ENCODE measurements at places on chromosomes 5 and 9.

DNA sequence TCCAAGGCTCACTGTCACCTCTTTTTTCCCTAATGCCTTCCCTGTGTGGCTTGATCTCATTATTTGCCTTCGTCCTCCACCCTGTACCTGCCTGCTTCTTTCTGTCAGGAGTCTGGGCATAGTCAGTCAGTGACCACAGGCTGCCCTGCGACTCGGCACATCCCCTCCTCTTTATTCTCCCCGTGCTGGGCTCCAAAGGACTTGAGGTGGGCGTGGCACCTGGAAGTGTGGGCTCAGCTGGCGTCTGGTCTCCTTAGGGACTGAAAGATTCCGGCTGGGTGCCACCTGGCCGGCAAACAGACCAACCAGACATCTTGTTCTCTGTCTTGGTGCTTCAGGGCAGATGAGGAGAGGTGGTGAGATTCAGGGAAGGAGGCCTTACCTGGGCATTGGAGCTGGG, 29.6 kb upstream of the PRDM12 start:
- DNase-seq, result no peak

DNA sequence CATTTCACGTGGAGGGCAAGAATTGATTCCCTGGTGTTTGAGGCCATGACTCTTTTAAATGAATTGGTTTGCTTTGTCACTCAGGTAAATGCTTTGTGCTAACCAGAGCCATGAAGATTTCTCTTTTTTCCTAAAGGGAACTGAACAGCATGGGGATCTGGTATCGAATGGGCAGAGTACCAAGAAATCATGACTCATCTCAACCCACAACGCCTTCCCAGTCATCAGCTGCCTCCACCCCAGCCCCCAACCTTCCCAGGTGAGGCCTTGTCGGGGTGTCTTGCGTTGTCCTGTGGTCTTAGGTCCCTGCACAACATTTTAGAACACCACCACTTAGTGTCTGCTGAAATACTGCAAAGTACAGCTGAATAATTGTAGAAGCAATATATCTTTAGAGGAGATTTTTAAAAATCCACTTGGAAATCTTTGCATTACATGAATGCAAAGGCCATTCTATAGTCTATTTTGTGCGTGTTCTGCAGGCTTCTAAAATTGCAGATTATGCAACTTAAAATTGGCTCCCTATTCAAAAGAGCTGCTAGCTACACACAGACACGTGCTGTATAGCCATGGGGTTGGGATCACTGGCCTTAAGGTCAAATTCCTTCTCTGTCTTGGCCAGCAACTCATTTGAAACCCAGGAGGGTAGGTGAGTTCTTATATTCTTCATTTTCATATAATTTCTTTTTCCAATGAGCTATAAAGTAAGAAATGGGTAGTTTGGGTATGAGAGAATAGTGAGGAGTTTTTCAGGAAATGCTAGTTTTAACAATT, 69.0 kb downstream of the MVB12B start:
- DNase-seq, result no peak

- DNase-seq, result peak; percentile 85
These were observed 49.2 kb downstream of the USP20 start for GRCh38 chr9:129884220-129885017.

DNA sequence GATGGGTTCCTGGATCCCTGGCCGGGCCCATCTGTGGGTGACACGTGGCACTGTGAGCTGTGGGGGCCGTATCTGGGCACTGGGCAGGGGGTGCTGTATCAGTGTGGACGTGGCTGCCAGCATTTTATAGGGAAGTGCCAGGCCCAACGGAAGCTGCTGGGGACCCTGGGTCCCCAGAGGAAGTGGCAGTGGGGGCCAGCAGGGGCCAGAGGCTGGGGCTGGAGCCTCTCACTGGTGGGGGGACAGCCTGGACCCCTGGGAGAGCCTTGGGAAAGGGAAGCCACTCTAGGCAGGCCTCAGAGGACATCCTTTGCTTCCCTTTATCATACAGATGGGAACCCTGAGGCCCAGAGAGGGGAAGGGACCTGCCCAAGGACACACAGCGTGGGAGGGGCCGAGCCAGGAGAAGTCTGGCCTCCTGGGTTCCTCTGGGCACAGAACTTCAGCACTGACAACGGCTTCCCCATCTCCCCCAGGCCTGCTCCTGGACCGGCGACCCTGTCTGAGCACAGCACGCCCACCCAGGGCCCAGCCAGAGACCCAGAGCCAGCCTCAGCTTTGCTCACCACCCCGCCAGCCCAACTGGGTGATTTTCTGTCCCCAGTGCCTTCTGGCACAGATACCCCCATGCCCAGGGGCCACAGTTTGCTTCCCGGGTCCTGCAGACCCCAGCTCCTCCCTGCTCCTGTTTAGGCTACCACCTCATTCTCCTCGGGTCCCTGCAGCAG, 15.5 kb upstream of the LAMC3 start:
- peak; percentile 31 for DNase-seq

GRCh38 chr9:1083325-1083913, 33.3 kb downstream of the DMRT2 start:
- DNase-seq, result no peak

DNA sequence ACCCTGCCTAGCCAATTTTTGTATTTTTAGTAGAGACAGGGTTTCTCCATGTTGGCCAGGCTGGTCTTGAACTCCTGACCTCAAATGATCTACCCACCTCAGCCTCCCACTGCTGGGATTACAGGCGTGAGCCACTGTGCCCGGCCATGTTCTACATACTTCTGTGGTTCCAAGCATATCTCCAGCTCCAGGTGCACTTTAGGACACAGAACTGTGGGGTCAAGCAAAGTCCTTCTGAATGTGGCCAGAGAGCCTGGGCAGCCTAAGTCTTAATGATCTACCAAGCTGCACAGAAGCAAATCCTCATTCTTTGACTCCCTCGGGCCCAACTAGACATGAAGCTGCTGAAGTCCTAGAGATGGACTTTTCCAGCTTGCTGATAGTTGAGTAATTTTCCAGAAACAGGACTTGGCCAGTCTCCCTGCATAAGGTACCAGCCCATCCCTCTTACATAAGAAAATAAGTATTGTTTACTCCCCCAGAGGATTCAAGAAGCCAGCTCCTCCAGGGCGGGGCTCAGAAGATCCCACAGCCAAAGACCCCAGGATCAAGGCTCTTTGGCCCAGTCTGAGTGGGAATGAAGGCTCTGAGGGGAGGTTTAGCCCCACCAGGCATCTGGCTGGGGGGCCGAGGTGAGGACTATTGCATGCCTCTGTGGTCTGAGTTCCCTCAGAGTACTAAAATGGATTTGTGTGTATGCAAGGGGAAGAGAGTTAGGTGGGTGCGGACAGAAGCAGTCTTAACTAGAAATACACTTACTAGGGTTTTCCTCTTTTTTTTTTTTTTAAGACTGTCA, 8.7 kb downstream of the CLTB start:
- DNase-seq, result no peak

DNA sequence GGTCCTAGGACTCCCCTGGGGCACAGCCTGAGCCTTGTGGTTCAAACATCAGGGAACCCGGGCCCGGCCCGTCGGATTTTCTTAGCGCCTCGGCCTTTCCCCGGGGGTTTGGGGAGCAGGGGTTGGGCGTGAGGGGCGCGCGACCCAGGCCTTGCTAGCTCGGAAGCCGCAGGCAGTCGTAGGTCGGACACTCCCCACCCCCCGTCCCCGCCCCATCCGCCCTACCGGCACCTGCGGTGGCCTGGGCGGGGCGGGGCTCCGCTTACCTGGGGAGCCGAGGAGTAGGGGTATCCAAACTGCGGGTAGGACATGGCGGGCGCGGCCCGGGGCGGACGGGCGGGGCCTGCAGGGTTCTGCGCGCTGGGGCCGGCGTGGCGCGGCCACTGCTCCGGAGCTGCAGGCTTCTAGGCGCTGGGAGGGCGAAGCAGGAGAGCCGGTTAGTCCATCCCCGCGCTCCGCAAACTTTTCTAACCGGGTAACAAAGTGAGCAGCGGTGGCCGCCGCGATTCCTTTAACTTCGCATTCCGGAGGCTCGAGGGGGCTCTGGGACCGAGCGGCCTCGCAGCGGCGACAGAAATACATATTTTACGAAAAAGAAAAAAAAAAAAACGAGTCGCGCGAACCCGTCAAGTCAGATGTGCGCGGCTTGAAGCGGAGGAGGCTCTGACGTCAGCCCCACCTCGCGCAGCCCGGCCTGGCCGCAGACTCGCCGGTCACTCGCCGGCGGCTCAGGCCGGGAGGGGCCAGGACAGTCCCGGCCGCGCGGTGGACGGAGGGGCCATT, at the start of gene IRX4:
Gene IRX4 (minus strand): TSS at position 589 of the 783 bp plus-strand sequence. CDS start 278 bp downstream, at position 311.
- no peak for DNase-seq

GRCh38 chr9:114015607-114016006, 62.5 kb downstream of the AMBP start:
- no peak for DNase-seq

DNA sequence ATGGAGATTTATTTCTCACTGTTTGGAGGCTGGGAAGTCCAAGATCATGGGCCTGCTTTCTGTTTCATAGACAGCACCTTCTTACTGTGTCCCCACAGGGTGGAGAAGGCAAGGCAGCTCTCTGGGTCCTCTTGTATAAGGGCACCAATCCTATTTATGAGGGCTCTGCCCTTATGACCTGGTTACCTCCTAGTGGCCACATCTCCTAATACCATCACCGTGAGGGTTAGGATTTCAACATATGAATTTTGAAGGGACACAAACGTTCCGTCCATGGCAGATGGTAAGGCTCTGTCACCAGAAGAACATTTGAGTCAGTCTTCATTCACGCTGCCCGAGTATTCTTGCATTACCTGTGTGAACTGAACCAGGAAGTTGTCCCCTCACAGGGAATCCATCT, 48.4 kb downstream of the ANKRD33B start:
- no peak for DNase-seq

DNA sequence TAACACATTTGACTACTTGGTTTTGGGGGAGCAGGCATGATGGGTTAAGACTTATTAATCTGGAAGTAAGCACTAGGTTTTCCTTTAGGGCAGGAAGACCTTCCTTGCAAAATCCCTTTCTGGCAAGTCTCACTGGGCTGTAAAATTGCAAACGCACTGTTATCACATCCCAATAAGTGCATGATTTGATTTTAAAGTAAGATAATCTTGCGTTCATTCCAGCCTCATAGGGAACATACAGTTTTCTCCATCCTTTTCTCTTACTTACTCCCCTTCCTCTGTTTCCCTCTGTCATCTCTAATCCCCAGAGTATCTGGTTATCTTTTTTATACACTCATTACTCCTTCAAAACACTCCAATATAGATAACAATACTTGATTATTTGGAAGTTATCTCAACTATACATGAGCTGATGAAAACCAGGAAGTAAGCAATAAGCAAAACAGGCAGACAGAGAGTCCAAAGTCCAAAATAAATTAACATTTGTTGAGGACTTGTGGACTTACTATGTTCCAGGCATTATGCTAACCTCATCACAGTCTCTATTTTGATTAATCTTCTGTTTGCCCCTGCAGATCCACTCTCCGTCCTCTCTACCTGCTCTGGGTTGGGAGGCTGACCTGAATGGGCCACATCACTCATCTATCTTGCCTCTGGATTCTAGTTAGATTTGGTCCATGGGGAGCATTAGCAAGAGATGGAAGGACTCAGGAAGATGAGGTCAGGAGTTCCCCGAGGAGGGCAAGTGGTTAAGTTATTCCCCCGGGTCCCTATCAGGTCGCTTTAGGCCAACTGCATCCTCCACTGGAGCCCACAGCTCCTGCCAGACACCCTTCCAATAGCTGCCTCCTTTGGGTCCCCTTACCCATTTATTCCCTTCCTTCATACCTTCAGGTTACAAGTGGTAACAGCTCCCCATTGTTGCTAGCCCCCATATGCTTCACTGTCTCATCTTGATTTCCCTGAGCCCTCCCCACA, 60.2 kb downstream of the SLC22A5 start:
- DNase-seq, result no peak

DNA sequence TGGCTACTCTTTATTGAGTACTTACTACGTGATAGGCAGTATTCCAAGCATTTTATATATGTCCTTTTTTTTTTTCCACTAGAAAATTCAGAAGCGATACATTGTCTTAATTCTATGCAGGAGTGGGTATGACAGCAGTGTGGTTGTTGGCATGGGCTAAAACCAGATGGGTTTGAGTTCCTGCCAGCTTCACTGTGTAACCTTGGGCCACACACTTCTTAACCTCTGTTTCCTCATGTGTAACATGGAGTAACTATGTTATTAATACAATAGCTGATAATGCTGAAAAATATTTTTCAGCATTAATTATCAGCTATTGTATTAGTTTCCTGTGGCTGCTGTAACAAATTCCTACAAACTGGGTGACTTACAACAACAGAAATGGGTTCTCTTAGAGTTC, 12.0 kb downstream of the SNX18 start:
- no peak for DNase-seq

- DNase-seq, result peak; percentile 73
These were observed 88.1 kb downstream of the KCNN2 start for GRCh38 chr5:114449860-114450421.

GRCh38 chr5:95830226-95830625, 7.7 kb upstream of the GLRX start:
- no peak for DNase-seq

DNA sequence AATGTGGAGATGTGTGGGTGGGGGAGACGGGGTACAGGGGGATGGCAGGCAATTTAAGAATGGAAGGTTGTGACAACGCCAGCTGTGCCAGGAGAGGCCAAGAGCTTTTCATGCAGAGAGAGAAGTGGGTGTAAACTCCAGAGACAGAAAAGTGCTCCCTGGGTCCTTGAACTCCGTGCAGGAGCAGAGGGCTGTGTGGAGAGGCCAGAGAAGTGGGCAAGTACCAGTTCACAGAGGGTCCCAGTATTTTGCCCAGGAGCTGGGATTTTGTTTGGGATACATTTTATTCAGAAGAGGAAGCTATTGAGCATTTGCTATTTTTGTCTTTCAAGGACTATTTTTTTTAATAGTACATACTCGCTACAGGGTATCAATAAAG, 19.5 kb upstream of the TCERG1 start:
- no peak for DNase-seq

DNA sequence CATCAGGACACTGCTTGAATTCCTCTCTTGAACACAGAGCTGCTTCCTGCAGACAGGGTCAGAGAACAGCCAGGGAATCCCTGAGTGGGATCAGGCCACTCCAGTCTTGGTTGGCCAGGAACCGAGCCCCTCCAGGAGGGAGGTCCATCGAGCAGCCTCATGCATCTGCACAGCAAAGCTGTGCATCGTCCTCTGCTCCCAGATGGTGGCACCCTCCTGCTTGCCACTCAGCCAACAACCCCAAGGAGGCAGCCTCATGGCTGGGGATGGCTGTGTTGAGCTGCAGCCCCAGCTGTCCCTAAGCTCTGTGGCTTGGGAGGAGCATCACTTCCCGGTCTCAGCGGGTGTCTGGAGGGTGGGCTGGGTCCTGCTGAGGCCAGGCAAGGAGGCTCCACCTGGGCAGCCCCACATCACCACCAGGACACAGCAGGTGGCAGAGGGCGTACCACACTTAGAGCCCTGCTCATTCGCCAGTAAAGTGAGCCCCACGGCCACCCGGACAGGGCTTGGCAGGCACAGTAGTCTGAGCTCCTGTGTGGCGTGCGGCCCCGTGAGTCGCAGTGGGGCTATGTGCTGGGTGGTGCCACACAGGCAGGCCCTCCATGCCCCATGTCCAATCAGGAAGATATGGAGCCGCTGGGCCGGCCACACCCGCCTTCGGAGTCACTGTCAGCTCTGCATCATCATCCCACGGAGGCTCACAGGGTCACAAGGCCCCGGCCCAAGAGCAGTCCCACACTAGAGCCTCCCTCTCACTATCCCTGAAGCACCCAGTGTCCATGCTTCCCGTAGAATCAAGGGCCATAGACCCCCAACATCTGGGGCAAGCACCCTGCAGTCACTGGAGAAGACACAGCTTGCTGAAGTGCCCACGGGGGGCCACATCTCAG, 11.9 kb downstream of the LPCAT1 start:
- no peak for DNase-seq
